ENCODE measurements at places on chromosomes 2 and 18.
A peak's percentile ranks its signal among the peaks of the same experiment; 100 is the strongest.

- no peak for DNase-seq
These were observed 109.8 kb downstream of the MAP3K20 start for GRCh38 chr2:173185437-173185836.

- DNase-seq = no peak
These were observed 62.3 kb downstream of the NCK2 start for GRCh38 chr2:105806996-105807395.

DNA sequence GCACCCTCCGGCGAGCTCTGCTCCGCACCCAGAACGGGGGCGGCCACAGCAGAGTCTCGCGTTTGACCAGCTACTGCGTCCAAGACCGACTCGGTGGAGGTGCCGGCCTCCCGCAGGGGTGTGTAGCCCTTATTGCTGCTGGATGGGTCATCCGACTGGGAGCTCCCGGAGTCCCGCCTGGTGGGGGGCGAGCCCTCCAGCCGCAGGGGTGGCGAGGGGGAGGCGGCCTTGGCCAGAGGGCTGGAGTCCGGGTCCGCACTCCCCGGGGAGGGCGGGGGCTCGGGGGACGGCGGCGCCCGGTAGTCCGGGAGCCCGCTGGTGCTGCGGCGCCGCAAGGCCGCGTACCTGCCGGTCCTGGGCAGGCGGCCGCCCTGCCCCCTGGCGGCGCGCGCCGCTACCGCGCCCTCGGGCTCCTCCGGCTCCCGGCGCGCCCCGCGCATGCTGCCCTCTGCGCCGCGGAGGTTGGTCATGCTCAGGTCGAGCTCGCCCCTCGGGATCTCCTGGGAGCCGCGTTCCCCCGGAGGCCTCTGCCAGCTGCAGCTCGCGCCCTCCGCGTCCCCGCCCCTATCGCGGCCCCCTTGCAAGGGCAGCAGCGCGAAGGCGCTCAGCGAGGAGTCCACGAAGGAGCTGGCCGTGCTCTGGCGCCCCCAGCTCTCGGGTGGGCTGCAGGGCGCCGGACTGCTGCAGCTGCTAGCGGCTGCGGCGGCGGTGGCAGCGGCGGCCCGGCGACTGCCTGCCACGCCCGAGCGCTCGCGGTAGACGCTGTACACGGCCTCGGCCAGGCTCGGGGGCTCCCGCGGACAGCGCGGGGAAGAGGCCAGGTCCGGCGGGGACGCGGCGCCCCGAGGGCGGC, 4.8 kb downstream of the TMEM200C start:
- DNase-seq = peak; percentile 28

GRCh38 chr2:233105930-233106329, 45.8 kb downstream of the INPP5D start:
- DNase-seq = no peak

DNA sequence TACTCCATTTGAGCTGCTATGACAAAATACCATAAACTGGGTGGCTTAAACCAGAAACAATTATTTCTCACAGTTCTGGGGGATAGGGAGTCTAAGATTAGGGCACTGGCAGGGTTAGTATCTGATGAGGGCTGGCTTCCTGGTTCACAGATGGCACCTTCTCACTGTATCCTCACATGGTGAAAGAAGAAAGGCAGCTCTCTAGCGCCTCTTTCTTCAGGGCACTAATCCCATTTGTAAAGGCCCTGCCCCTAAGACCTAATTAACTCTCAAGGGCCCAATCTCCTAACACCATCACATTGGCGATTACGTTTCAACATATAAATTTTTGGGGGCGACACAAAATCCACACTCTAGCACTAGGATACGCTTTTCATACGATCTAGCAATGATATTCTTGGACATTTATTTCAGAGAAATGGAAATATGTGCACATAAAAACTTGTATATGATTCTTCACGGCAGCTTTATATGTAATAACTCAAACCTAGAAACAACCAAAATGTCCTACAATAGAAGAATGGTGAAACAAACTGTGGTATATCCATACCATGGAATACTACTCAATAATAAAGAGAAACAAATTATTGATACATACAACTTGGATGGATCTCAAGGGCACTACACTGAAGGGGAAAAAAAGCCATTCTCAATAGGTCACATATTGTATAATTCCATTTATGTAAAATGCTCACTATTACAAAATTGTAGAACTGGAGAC, 111.0 kb downstream of the BCL2L11 start:
- DNase-seq = no peak

- no peak for DNase-seq
These were observed 26.1 kb upstream of the C1D start for GRCh38 chr2:68088940-68089339.

DNA sequence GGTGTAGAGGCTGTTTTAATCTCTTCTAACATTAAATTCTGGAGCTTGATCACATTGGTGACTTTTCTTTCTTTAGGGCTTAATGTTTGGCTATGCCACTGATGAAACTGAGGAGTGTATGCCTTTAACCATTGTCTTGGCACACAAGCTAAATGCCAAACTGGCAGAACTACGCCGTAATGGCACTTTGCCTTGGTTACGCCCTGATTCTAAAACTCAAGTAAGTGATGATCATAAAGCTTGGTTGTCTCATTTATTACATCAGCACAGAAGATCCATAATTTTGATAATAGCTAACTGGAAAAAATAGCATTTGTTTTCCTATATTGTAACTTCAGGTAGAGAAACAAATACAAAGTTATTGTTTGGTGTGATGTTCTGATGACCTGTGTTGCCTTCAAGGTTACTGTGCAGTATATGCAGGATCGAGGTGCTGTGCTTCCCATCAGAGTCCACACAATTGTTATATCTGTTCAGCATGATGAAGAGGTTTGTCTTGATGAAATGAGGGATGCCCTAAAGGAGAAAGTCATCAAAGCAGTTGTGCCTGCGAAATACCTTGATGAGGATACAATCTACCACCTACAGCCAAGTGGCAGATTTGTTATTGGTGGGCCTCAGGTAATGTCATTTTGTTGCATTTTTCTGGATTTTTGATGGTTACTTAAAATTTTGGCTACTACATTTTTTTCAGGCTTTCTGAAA, 2.9 kb downstream of the MAT2A start:
- DNase-seq = no peak

DNA sequence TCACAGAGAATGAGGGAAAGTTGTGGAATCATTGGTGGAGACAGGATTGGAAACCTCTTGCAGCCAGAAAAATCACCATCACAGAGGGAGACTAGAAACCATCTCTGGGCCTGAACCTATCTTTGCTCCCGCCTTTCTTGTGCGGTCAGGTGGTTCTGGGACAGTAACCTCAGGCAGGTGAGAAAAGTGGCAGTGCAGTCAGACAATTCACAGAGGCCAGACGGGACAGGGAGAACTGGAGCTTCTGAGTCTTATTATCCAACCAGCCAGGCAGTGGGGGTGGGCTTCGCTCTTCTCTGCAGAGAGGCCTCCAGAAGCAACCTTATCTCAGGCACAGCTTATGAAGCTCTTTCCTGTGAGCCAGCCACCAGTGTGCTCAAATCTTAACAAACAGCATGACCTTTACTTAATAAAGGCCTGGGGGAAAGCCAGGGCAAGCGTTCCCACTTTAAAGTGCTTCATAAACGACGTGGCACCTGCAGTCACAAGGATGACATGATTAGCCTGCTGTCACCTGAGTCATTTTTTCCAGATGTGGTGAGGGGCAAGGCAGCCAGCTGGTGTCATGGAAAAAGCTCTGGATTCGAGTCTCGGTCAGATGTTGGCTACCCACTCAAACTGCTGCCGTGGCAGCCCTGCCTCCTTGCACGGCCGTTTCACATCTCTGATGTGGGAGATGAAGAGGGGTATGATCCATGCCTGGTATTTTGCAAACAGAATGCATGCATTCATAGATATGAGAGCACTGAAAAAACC, 109.7 kb downstream of the B3GNT2 start:
- peak; percentile 43 for DNase-seq

DNA sequence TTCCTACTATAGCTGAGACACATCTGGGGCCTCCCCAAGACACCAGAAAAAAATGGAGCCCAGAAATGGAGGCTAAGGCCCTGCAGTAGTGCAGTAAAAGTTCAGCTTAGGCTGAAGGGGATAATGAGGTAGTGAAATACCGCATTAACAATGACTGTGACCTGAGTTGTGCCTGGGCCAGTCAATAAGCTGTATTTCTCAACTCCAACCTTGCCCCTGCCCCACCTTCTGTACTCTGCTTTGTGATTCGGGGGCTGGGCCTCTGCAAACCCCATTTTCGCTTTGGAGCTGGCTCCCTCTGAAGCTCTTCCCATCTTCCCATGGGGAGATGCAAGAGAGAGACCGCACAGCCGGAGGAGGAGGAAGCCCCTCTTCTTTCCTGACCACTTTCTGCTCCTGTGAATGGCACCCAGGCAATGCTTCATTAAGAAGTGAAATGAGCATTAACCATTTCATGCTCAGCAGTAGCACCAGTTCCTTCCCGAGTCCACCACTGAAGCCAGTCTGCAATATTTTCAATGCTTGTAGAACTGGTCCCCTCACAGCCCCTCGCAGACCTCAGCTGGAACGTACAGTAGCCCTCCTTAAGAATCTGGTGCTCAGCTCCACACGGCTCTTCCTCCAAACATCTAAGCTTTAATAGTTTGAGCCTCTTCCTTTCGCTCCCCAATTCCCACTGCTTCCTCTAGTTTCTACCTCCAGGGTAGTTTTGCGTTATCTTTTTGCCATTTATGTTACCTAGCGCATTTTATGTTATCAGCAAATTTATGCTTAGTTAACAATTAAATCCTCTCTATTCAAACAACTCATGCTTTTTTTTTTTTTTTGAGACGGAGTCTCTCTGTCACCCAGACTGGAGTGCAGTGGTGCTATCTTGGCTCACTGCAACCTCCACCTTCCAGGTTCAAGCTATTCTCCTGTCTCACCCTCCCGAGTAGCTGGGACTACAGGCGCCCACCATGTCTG, 32.6 kb upstream of the SCYGR1 start:
- DNase-seq = no peak

DNA sequence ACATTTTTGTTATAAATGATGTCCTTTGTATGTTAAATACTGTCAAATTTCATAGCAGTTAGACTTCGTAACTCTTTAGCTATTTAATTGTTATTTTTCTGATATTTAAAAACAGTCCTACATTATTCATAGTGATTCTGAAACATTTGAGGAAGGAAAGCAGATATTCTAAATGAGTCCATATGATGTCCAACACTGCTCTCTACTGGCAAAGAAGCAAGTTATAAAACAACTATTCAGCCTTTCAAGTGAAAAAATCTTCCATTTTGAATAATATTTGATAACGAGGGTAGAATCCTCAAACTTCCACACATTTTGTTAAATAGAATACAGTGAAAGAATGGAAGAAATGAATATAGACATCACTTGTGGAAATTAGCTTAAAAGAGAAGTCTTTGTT, 220.8 kb downstream of the GULP1 start:
- DNase-seq = no peak

- DNase-seq = no peak
These were observed 39.8 kb downstream of the WDR33 start for GRCh38 chr2:127770973-127771735.

DNA sequence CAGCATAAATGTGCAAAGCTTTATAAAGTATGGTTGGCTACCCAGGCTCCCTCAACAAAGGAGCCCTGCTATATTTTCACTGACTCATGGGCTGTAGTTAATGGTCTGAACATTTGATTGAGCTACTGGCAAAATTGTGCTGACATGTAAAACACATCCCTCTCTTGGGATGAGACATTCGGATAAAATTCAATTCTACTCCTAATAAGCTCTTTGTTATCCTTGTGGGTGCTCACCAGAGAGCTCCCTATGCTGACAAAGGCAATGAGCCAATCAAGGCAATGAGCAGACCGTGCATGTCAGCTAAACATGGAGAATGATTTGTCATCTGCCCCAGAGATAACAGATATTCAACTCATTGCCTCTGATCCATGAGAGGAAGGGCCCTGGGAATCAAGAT, 27.7 kb downstream of the SERPINB8 start:
- DNase-seq = no peak

- no peak for DNase-seq
These were observed 246.3 kb downstream of the SOX11 start for GRCh38 chr2:5938566-5938896.

DNA sequence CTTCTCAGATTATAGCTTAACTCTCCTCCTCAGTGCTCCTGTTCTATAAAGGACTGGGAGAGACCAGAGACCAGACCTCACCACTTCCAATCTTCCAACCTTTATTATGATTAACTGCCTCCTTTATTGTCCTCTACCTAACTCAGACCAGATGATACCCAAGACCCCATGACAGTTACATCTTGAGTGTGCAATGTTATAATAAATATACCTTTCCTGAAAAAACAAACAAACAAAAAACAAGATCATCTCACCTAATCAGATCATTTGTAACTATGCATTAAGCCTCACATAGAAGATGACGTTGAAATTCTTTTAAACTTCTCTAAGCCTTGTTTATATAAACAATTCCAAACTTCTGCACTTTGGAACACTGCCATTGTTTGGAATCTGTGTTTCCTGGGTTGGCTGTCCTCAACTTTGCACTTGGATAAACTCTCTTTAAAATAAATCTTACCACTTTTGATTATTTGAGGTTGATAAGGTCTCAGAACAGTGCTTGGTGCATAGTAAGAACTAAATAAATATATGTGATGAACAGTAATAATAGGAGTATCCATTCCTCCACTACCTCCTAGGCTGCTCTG, 342.7 kb downstream of the TDRD15 start:
- DNase-seq = no peak

DNA sequence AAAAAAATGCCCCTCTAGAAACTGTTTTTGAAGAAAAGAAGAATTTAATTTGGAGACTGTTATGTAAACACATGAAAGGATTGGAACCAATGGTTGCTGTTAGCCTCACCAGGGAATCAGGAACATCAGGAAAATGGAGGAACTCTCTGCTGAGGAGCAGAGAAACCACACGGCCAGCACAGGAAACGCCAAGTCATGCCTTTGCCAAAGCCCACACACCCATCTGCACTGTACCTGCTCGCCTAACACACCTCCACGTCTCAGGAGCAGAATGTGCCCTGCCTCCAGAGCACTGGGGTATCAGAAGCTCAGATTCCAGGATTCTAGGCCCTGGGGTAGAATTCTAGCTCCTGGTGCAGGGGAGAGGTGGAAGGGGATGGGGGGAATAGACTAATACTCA, 9.8 kb upstream of the SCYGR1 start:
- DNase-seq = no peak

- DNase-seq = no peak
These were observed 162.1 kb downstream of the QPCT start for GRCh38 chr2:37506407-37507050.

DNA sequence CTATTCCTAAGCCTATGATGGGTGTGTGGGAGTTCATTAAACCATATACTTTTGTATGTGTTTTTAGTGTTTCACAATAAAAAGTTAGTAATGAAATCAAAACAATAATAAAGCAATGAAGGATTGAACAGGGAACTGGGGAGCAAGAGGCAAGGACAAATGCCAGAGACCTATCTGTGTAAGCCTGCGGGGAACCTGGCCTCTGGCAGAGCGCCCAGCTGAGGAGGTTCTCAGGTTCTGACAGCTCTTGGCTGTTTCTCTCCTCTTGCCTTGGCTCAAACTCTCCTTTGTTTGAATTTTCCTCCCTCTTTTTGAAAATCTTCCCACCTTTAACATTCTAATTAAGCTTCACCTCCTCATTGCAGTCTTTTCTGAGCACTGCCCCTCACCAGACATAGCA, 200.0 kb upstream of the NCKAP5 start:
- no peak for DNase-seq

GRCh38 chr2:176768185-176768584, 444.4 kb upstream of the HNRNPA3 start:
- no peak for DNase-seq

- no peak for DNase-seq
These were observed 57.2 kb downstream of the TACR1 start for GRCh38 chr2:75142081-75142480.

All from CD8-positive, alpha-beta T cell (primary cell).